Left renal cortex interstitium (tissue), 4 donors: ENCODE measurements at places on chromosomes 4 and X.

DNA sequence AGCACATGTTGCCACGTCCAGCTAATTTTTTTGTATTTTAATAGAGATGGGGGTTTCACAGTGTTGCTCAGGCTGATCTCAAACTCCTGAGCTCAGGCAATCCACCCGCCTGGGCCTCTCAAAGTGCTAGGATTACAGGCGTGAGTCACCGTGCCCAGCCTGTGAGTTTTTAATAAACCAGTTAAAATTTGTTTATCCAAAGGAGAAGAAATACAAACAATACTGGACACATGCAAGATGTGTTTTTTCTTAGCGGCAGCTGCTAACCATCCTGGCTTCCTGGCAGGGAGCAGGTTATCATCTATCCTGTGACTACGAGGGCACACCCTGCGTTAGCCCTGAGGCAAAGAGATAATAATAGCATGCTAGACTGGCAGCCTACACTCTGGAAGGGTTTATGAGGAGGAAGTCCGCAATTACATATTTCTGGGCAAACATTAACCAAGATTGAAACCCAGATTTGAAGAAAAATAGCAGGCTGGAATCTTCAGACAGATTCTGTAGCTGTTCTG, 191.4 kb downstream of the SPRY1 start:
- no peak for DNase-seq

- DNase-seq, result no peak
Observed at GRCh38 chr4:128550060-128550459, 259.4 kb upstream of the JADE1 start.

DNA sequence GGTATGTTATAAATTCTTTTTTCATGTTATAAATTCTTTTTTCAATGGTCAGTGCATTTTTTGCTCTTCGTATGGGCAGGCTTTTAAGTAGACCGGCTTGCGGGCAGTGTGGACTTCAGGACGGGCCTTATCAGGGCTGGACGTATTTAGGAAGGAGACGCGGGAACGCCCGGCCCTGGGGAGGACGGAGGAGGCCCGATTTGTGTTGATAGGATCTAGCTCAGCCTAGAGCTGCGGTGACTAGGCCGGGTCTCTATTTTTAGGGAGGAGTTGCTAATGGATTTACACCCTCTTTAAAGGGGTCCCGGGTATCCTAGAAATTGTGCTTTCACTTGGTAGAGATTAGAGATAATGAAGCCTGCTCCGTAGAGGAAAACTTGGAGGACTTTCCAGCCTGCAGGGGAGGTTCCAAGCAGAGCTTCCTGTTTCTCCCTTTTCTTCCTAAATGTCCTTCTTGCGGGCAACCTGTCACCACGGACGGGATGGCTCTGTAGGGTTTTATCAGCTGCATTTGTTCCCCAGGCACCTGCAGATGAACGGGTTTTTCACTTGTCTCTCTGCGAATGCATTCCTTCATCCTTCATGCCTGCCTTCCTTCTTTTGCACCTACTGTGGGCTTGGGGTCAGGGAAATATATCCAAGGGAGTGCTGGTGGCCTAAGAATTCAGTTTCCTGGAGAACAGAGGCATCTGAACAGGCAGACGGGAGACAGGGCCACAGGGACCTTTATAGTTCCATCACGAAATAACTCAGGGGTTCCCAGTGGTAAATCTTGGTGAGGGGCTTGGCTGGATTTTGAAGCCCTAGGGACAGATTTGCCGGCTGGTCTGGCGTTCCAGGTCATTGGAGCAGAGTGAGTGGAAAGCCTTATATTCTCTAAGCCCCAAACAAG, 1.4 kb downstream of the CD99 start:
- no peak for DNase-seq

DNA sequence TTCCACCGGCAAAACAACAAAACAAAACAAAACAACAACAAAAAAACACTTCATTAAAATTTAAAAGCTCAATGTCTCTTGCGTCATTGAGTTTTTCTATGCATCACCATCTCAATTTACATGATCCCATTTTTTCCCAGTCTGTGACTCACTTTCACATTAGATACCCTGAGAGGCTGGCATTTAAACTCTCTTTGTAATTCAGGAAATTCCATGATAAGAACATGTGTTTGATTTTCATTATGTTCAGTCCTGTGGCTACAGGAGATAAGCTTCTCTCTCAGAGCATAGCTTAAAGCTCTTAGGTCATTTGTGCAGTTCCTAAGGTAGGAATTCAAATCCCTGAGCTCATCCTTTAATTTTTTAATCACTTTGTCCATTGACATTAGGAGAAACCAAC, 104.6 kb downstream of the NBDY start:
- DNase-seq, result no peak

- no peak for DNase-seq
Observed at GRCh38 chr4:57078685-57079521, 31.3 kb downstream of the IGFBP7 start.

DNA sequence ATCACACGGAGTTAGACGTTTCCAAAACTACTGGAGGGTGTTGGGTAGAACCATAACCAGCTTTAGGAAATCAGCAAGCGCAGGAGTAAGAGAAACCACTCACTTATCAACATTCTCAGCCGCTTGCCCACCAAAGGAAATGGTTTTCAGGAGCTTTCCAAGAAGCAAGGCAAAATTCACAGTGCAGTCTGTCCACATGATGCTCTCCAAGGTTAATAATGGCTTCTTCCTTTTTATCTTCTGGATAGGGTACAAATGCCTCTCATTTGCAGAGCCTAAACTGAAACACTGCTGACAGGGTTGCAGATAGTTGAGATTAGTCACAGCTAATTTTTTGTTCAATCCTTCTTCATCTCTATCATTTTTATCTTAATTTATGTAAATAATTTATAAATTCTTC, 705.4 kb downstream of the RAB28 start:
- DNase-seq, result no peak
